SW 1271 (cell line): ENCODE measurements at places on chromosomes 16 and 17.
A peak's percentile ranks its signal among the peaks of the same experiment; 100 is the strongest.

GRCh38 chr16:50015631-50016030, 9.4 kb upstream of the CNEP1R1 start:
- no peak for DNase-seq

GRCh38 chr17:64003526-64004121, 5.5 kb downstream of the PRR29 start:
- no peak for DNase-seq

DNA sequence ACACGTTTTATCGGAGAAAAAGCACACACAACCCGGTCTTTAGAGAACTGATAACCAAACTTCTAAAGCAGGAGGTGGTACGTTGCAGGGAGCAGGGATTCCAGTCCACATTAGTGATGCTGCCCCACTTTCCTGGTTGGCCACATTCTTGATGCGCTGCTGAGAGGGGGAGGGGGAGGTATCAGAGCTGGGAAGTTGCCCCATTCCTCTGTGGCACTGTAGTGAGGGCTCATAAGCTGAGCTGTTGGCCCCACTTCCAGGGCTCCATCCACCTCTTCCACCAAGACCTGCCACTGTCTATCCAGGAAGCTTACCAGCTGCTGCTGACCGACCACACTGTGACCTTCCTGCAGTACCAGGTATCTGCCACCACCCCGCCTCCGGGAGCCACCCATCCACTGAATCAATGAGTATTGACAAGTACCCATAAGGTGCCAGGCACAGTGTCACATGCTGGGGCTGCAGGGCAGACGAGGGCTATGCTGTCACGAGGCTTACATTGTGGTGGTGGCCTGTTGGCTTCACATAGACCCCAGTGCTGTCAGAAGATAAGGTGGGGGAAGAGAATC, 1.1 kb downstream of the TSEN54 start:
- peak; percentile 17 for DNase-seq

GRCh38 chr17:44546671-44547606, 10.3 kb upstream of the FZD2 start:
- no peak for DNase-seq

- no peak for DNase-seq
Measured at GRCh38 chr17:82848022-82848592, 8.3 kb upstream of the ZNF750 start.

DNA sequence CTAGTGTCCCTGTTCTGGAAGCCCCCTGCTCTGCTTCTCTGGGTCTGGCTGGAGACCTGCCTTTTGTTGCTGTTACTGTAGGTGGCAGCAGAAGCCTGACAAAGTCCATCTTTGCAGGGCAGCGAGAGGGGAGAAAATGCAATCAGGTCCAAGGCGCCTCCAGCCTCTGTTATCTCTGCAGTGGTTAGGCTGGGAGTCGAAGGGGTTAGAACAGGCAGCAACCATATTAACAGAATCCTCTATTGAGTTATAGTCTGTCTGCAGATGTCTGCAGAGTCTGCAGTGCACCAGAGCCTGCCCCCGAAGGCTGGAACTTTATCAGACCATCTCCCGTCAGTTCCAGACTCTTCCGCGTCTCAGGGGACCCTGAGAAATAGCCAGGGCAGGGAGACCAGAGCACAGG, 404.9 kb upstream of the EEF2KMT start:
- DNase-seq, result peak; percentile 20

- no peak for DNase-seq
Measured at GRCh38 chr17:77374170-77374936, 233.6 kb downstream of the SEC14L1 start.

DNA sequence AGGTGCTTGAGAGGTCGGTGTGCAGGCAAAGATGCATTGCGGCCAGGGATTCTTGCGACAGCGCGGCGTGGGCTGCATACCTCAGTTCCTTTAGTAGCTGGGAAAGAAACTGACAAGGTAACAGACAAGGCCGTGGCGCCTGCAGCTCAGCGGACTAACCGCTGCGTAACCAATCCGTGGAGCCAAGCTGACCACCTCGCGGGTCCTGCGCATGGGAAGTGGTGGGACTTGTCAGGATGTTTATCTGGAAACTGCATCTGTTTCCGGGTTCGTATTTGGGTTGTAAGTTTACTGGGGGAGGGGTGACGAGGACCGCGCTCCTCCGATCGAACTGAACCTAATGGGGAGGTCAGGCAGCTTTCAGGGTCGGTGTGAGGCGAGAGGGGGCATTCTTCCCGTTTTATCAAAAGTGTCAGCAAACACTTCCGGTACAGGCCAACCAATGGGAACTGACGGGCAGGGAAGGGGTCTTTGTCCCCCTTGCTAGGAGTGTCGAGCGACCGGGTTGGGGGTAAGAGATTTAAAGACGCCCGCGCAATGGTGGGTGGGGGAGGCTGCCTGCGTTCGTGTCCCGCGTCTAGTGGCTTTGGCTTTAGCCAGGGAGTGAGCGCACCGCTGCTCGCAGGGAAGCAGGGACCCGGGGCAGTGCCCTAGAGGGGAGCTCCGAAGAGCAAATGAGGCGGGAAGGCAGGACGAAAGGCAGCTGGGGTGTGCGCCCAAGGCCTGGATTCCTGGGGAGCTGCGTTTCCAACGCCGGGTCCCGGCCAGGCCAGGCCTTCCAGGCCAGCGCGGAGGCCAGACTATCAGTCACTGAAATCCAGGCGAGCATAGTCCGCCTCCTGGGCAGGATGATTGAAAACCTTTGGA, 7.0 kb downstream of the IRX6 start:
- no peak for DNase-seq

- DNase-seq, result no peak
Measured at GRCh38 chr17:46841561-46842379, 9.6 kb upstream of the WNT9B start.

- DNase-seq, result no peak
Measured at GRCh38 chr17:30341703-30342249, 7.9 kb upstream of the TMIGD1 start.

DNA sequence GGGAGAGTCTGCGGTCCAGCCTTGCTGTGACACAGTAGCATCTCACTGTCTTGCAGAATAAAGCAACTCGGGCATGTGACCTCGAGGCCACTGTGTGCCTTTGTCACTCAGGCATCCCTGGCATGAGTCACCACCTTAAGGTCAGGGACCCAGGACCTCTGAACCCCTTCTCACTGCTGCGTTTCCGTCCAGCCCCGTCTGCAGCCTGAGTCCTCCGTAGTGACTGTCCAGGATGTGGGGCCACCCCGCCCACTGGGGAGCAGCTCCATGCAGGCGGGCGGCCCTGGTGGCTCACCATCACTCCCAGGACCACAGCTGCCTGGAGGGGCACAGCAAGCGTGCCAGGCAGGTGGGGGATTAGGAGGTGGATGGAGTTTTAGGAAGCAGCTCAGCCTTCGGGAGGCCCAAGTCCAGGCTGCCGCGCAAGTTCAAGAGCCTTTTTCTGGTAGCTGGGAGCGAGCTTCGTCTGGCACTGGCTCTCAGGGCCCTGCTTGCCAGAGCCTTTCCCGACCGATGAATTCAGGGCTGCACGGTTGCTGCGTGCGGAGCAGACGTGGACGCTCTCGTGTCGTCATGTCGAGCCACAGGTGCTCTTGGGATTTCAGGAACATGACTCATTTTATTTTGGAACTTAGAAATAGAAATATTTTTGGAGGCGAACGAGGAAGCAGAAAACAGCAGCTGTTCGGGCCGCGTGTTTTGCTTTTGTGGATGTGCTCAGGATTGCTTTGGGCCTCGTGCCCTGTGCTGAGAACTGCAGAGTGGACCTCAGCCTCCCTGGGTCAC, 16.8 kb downstream of the KCTD5 start:
- DNase-seq, result no peak

DNA sequence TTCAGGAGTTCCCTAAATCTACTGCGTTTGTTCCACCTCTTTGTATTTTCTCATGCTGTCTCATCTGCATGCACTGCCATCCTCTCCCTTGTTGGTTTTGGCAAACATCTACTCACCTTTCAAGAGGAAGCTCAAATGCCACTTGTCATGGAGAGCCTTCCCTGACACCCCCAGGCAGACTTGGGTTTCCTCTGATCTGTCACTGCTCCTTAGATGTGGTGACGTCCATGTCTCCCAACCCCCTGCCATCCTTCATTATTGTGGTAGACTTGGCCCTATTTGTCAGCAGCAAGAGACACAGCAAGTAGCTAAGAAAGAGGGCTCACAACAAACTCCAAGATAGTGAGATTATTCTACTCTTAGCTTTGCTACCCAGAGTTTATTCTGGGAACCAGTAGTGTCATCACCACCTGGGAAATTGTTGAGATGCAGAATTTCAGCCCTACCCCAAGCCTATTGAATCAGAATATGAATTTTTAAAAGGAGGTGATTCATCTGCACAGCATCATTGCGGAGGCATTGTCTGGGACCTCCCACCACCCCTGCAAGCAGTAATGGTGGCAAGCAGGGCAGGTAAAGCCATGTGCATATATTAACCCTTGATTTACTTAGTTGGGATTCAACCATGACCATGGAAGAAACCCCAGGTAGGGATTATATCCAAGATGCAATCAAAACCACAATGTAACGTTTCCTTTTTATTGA, 248.9 kb downstream of the SHISA9 start:
- no peak for DNase-seq

- no peak for DNase-seq
Measured at GRCh38 chr17:70648166-70648565, 478.8 kb downstream of the KCNJ2 start.

- DNase-seq, result no peak
Measured at GRCh38 chr17:79548116-79548515, 62.7 kb downstream of the RBFOX3 start.

- no peak for DNase-seq
Measured at GRCh38 chr16:11963706-11964105, 1.3 kb upstream of the TNFRSF17 start.

- DNase-seq, result no peak
Measured at GRCh38 chr17:68421486-68421885, 35.8 kb downstream of the WIPI1 start.

- DNase-seq, result no peak
Measured at GRCh38 chr16:68640972-68641371, 4.1 kb upstream of the CDH3 start.

DNA sequence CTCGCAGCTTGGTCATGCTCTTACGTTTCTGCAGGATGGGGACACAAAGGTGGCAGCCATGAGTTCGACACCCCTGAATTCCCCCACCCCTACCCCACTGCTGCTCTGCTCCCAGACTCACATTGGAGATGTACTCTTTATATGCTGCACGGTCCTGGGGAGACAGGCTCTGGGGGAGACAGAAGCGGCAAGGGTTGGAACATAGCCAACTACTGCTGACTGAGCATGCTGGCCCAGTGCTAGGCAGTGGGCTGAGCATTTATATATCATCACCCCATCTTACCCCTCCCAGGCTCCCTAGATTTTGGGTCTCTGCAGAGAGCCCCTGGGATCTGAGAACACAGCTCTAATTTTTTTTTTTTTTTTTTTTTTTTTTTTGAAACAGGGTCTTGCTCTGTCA, 8.1 kb upstream of the ATXN7L3 start:
- no peak for DNase-seq

DNA sequence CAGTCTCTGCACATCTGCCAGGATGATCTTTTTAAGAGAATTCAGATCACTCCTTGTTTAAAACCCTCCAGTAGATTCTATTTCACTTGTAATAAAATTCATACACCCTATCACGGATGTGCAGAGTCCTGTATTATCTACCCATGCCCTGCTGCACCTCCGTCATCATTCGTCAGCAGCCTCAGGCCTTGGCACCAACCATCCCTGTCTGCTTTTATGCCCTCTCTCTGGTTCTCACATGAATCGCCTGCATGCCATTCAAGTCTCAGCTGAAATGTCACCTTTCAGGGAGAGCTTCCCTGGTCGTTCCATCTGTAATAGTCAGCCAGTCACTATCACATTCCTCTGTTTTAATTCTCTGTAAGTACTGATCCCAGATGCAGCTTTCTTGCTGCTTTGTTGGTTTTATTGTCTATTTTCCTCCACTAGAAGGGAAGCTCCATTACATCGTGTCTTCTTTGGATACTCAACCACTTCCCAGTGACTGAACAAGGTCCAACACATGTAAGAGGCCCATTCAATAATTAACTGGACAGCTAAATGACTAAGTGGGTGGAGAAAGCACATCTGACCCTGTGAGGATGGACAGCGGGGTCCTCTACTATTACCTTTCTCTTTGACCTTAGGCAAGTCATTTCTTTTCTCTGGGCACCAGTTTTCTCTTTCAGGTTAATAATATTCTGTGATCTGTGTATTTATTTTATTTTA, 81.2 kb upstream of the GOT2 start:
- DNase-seq, result no peak

DNA sequence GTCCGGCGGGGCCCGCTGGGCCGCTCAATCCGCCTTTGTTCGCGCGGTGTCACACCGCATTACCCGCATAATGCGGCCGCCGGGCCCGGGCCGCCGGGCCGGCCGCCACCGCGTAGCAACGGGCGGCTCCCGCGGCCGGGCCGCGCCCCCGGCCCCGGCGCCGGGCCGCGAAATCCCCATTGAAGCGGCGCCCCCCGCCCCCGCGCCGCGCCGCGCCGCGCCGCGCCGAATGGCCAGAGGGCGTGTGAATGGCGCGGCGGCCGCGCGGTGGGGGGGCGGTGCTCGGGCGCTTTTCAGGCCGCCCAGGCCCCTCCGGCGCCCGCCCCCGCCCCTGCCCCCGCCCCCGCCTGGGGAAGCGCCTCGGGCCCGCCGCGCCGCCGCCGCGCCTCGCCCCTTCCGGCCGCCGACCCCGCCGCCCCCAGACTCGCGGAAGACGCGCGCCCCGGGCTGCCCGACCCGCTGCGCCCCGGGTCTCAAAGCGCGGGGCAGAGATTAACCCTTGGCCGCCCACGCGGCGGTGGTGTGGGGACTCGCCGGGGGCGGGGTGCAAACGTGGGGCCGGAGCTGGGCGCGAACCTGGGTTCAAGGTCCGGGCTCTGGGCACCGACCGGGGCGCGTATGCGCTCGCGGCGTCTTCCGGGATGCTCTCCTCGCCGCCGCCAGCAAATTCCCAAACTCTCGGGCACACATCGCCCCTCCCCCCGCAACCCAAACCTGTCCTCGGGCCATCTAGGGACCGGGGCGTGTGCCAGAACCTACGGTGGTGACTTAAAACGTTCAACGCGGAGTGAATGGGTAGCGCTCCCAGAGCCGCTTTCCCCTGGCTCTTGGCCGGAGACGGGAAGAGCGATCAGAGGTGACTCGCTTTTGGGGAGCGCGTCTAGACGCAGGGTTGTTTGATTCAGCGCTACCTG, 46.7 kb downstream of the WNT3 start:
- no peak for DNase-seq

GRCh38 chr17:28476076-28476865, 2.8 kb downstream of the SLC13A2 start:
- no peak for DNase-seq
